Subcutaneous preadipocyte (primary cell): ENCODE measurements at places on chromosomes 2 and 18. TPM values are rescaled to one million over a fixed set of nuclear protein-coding genes. Genes with fewer than 3 reads are reported as not detected.

Gene XDH
- total RNA-seq: 0.78 and 1.1 TPM in 2 replicates

Gene ALPI
- not detected in 2 replicates for total RNA-seq

Gene ARHGAP25
- under 0.01 TPM in 1 of 2 replicates, not detected in the other for total RNA-seq

Gene CHRND
- total RNA-seq: not detected in 2 replicates

Gene HJURP
- total RNA-seq: 15.1 and 34.6 TPM in 2 replicates
